ENCODE measurements at places on chromosomes 12 and 14.

GRCh38 chr14:95056476-95056875, 100.9 kb downstream of the DICER1 start:
- no peak for DNase-seq

- DNase-seq = no peak
Observed at GRCh38 chr12:76379261-76379660, 31.0 kb upstream of the BBS10 start.

DNA sequence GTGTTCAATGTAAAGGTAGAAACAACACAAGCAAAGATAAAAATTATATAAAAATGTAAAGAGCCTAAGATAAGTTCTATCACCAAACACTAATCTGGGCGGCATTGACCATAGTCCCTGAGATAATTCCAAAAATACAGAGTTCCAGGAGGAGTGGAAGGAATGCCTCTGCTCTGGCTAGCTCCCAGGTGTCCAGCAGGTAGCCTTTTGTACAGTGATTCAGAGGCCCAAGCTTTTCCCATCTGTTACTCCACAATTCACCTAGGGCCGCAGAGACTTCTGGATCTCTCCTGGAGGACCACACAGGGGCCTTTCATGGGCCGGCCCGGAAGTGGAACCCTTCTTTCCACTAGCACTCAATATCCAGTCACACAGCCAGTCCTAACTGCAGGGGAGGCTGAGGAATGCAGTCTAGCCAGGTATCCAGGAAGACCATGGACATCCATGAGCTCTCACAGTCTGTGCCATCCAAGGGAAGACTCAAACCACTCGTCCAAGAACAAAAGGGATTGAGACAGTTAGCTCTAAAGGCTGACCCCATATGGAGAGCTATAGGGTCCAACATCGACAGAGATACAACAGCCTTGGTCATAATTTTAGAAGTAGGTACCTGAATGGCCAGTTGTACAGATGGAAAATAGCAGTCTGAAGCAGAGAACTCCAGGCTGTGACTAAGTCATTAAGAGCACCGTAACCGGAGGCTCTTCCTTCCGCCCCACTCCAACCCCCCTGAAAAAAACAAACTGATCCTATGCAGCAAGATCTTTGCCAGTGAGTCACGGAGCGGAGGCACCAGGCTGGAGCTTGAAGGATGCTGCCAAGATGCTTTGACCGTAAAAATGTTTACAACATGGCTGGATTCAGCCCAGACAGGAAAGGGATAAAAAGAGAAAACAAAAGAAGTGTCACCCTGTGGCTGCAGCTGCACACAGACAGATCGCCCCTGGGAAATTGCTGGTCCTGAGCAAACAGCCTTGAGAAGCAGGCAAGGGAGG, 204.8 kb downstream of the NUAK1 start:
- no peak for DNase-seq

- no peak for DNase-seq
Observed at GRCh38 chr14:61891810-61892209, 129.6 kb downstream of the SNAPC1 start.

DNA sequence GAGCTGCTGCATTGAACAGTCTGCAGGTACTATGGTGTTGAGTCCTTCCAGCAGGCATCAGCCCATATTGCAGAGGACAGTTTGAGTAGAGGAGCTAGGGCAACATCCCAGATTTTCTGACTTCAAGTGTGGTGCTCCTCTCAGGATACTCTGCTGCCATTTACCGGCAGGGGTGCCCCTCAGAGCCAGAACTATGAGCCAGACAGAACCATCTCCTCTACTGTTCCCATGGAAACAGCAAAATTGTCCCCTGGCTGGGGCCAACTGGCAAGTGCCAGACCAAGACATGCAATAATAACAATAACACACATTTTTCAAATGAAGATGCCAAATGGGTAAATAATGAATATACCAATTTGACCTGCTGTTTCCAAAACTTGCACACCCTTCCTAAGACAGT, 102.9 kb downstream of the ADCK1 start:
- no peak for DNase-seq

DNA sequence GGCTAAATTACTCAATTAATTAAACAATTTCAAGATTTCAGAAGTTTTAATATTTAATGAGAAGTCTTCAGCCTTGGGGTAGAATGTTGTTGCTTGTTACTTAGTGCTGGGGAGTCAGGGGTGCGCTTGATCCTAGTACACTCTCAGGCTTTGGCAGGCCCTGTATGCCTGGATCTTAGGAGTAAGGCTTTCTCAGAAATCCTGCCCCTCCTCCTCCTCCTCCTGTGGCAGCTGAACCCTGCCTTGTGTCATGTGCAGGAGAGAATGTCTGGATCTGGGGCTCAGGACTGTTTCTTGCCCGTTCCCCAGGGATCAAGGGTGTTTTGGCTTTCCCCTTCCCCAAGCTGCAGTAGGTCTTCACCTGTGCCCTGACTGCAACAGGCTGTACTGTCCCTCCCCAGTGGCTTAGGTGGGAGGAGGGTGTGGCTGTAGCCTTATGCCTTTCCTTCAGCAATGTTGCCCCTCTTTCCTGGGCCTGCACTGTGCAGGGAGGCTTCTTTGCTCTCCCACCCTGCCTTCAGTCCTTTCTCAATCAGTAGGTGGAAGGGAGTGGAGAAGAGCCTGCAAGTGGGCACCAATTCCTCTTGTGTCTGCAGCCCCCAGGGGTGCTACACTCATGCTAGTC, 108.2 kb downstream of the SLC38A6 start:
- no peak for DNase-seq

DNA sequence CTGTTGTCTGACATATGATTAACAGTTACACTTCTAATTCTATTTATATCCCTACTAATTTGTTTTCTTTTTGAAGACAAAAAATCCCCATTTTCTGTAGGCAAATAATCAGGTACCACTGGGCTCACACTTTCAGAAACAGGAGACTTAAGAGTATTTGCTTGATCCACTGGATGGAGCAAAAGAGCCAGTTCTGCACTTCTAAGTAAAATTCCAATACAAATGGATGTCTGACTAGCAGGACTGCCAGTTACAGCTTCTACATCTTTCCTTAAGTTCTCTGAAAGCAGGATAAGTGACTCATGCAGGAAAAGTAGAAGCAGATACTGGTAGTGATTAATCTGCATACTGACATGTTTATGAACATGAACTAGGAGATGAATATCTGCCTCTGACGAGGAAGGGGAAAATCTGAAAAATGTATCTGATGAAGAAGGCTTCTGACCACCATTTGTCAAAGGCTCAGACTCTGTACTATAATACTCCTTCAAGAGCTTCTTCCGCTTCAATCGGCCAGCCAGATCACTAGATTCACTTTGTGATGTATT, 73.8 kb upstream of the ANKS1B start:
- no peak for DNase-seq

DNA sequence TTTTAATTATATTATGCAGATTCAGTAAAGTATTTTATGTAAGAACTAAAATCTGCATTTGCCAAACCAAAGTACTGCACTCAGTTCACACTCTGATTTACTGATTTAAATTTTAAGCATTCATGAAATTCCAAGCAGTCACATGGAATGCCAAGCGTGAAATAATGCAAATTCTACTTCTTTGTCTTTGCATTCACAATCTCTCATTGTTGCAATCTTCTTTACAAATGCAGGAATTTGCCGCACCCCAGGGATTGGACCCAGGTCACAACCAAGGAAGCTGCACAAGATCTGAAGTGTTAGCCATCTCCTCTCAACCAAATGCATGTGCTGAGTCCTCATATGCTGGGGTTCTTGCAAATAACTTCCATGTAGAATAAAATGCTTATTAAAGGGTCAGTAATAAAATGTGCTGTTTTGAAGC, 71.9 kb downstream of the TUNAR start:
- peak; percentile 91 for DNase-seq

DNA sequence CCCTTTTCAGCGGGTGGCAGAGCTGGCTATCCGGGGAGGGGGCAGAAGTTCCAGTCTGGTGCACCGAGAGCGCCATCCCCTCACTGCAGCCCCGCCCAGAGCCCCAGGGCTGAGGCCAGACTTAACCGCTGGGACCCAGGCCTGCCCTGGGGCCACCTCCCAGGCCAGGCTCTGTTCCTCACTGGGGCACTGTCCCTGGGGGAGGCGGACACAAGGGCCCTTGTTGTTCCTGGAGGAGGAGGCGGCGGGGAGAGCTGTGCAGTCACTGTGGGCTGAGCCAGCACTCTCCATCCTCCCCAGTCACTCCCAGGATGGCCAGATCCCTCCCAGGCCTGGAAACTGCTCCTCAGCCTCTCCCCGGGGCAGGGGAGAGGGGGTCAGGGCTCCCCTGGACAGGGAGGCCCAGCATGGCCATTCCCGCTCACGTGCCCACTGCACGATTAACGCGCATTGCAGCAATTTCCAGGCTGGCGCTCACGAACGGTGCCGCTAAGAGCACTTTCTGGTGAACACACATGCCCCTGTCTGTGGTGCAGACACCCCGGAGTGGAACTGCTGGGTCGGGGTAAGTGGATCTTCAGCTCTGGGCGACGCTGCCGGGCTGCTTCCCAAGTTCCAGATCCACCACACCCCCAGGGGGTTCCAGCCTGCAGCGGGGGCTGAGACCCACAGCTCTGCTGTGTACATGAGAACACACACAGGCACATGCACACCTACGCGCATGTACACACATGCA, 89.8 kb upstream of the SFSWAP start:
- DNase-seq = no peak

DNA sequence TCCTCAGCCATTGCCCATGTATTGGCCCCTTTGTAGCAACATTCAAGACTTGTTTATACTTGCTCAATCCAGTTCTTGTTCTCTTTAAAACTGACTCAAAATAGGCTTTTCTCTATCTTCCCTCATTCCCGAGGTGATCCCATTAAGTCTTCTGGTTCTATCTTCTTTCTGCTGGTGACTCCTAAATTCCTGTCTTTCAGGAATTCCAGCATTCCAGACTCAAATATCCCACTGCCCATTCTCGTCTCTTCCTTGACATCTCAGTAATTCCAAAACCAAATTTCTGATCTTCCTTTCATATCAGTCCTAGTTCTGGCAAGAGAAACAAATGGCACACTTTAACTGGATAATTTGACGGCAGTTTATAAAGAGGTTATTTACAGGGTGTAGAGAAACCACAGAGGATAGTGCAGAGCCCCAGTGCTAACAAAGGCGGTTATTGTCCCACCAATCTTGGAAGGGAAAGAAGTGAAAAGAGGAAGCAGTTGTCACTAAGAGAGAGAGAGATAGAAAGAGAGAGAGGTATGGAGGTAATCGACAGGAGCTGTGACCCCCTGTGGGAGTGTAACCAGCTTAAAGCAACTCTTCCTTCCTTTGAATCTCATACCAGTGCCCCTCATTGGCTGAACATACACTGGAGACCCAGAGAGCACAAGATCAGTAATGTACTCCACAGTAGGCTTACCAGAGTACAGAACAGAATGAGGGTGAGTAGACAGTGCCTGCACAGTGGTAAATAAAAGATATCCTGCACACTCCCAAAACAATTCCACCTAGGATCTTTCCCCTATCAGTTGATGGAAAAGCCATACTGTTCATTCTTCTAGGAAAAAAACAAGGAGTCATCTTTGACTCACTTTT, 177.6 kb upstream of the LMNTD1 start:
- peak; percentile 8 for DNase-seq

- peak; percentile 65 for DNase-seq
Observed at GRCh38 chr12:97805146-97805545, 342.5 kb downstream of the RMST start.

GRCh38 chr14:41973178-41973577, 366.5 kb downstream of the LRFN5 start:
- no peak for DNase-seq

DNA sequence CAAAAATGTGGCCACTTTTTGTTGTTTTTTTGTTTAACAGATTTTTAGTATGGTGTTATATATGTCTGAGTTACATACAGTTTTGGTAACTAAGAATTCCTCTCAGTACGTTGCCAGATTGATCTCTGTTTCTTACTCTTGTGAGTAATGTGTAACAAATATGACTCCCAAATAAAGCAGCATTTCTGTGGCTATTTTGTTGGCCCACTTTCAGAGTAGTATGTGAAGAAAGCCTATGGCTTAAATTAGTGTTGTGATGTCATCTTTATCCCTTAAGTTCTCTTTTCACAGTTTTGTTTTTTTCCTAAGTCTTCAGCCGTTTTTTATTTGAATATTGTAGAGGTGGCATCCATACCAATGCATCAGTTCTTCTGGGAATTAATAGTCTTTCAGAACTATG, 10.7 kb downstream of the PCNX4 start:
- no peak for DNase-seq

DNA sequence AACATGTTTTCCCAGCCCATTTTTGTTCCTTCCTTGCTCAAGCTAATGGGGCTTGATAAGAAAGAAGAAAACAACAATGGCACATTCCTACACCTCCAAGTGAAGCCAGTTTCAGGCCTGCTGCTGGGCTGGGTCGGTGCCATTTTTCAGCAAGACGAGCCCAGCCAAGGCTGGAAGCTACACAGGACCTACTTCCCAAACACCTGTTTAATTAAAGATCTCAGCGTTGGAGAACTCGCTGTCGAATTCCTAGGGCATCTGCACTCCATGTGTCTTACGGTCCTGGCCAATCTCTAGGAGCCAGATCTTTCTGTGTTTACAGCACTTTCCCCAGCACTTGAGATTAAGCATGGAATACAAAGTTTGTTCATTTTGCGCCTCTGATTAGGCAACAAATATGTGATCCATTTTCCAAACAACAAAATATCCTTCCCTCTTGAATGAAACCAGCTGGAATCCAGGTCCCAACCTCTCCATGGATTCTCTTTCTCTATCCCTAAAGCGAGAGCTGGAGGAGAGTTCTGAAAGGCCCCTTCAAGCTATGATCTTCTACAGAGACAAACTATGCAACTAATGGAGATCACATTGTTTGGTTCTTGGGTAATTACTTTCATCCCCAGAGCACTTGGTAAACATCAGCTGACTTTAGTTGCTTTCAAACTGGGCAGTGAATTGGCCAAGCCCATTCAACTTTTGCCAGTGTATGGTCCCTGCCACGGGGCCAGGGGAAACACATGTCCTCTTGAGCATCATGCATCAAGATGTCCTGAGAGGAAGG, 34.3 kb upstream of the TC2N start:
- no peak for DNase-seq

- DNase-seq = no peak
Observed at GRCh38 chr12:104519190-104520019, 62.7 kb downstream of the CHST11 start.

GRCh38 chr12:124809878-124810277, 53.8 kb downstream of the SCARB1 start:
- no peak for DNase-seq

- DNase-seq = peak; percentile 9
Observed at GRCh38 chr12:86186449-86186848, 69.7 kb downstream of the MGAT4C start.

GRCh38 chr12:107402041-107403022, 283.3 kb upstream of the PWP1 start:
- DNase-seq = peak; percentile 83

All from neural progenitor cell (in vitro differentiated cells).